Panc1 (cell line): ENCODE measurements at places on chromosomes 13 and 19. TPM values are rescaled to one million over a fixed set of nuclear protein-coding genes. Genes with fewer than 3 reads are reported as not detected.

GRCh38 chr19:7772752-7773291, 9.8 kb downstream of the CLEC4M start:
- DNase-seq: no peak

DNA sequence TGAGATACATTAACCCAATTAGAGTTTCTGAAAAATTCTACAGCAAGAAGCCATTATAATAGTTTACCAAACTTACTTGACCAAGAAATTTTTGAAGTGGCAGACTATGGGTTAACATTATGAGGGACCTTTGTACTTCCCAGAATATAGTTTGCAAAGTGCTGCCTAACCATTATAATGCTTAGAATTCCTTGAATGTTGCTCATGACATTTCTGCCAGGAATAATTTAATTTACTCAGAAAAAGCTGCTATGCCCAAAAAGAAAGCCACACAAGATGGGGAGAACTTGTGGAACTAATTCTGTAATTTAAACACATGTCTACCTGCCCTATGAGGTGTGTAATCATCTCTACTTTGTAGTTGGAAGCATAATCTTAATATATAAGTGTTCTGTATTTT, 58.1 kb upstream of the MYCBP2 start:
- DNase-seq: no peak

GRCh38 chr19:39512988-39513387, 2.0 kb upstream of the SELENOV start:
- no peak for DNase-seq

DNA sequence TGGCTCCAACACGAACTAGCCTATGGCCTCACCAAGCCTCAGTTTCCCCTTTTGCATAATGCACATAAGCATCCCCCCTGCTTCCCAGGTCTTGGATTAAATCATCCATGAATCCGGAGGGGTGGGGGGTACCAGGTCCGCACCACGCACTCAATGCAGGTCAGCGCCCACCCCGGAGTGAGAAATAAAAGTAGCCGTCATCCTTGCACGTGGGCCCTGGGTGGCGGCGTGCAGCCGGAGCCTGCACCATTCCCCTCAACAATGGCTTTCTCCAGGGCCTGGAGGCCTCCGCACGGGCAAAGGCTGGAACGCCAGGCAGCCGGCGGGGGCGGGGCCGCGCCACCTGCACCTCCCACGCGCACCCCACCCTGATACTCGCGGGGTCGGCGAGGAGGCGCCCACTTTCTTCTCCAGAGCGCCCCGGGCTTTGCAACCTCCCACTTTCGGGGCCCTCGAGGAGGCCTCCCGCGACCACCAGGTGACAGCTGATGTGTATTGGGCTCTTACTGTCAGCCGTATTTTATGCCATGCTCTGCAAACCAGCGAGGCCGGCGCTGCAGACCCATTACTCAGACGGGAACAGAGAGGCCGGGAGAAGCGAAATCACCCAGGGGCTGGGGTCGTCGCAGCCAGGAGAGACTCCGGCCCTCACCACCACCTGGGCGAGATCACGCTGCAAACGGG, 767 bp upstream of the GADD45B start:
- DNase-seq: no peak

GRCh38 chr13:38662362-38662761, 24.5 kb upstream of the FREM2 start:
- no peak for DNase-seq

- DNase-seq: no peak
Measured at GRCh38 chr13:21882766-21883165, 211.9 kb downstream of the FGF9 start.

GRCh38 chr19:7641290-7642276, 4.7 kb downstream of the STXBP2 start:
- DNase-seq: no peak

DNA sequence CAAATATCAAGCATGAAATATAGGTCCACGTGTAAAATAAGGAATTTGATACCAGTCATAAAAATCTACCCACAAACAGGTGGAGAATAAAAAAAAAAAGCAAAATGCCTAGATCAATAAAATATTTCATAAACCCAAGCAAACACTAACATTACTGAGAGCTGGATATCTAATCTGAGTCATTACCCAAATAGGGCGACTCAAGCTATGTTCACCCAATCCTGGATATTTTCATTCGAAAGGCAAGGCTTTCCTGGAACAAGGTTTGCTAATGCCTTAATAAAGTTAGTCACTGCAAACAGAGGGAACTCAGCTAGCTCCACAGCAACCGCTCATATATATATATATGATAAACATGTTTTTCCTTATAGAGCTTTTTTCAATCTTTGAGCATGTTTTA, 33.5 kb upstream of the TM9SF2 start:
- DNase-seq: no peak

- no peak for DNase-seq
Measured at GRCh38 chr19:6272913-6273600, 6.7 kb downstream of the MLLT1 start.

DNA sequence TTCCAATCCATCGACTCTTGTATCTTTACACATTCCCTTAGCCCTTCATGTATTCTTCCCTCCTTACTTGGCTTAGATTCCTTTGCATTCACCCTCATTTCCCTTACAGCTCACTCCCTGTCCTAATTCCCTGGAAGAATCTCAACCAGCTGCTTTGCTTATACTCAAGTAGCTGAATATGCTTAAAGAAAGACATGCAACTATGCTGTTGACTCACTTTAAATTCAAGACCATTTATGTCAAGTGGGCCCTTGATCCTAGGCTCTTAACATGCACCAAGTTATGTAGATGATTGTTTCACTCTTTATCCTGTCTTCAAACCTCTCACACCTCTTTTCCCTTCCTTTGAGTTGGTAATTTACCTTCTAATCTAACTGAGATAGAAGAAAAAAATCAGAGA, 7.4 kb downstream of the CCDC122 start:
- DNase-seq: no peak

DNA sequence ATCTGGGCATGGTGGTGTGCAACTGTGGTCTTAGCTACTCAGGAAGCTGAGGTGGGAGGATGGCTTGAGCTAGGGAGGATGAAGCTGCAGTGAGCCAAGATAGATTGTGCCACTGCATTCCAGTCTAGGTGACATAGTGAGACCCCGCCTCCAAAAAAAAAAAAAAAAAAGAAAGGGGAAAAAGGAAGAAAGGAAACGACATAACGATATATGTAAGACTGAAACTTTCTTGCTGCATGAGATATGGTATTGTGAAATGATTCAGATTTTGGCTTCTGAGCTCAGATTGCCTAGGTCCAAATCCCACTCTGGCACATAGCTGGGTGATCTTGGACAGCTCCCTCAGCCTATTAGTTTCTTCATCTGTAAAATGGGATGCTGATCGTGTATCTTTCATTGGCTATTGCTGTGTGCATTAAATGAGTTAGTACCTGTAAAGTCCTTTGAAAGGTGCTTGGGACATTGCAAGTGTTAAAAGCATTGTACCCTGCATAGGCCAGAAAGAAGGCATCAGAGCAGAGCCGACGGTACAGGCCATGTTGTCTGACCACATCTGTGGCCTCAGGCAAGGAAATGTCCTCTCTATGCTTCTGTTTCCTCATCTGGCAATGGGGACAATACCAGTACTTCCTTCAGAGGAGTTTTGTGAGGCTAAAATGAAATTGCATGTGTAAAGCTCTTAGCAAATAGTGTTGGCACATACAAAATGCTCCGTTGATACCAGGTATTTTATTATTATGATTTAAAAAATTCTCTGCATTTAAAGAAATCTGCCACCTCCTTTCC, 32.6 kb upstream of the SLC46A3 start:
- no peak for DNase-seq

DNA sequence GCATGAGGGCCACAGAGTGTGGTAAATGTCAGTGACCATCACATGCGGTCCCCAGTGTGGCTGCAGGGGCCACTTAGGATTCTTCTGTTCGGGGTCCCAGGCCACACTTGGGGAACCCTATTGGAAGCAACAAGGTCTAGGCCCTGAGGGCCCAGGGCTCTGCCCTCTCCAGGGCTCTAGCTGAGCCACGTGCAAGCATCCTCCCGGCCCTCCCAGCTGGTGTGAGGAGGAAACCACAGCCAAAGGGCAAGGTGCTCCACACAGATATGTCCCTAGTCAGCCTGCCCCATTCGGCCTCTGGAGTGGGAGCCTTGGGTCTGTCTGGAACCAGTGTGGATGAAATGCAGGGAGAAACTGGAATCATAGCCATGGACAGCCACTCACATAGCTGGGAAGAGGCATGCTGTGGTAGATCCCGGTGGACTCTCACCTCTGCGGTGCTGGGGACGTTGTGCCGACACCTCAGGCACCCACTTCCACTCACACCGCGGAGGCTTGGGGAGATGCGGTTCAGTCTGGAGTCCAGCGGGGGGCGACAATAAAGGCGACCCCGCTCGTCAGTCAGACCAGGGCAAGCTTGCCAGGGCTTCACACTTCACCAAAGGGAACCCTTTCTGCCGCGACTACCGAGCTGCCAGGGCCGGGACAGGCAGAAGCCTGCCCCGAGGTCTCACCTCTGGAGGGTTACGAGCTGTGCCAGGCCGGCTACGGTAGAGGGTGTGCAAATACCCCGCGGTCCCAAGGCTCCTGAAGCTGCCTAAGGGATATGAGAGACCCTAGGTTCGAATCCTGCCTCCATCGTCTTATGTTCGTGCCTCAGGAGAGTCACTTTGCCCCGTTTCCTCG, 4.3 kb upstream of the ZNF497 start:
- no peak for DNase-seq

GRCh38 chr19:55305491-55305890, 19.6 kb downstream of the TMEM150B start:
- no peak for DNase-seq

- DNase-seq: no peak
Measured at GRCh38 chr13:80901111-80901510, 560.2 kb upstream of the SPRY2 start.

GRCh38 chr13:23637829-23638228, 67.6 kb downstream of the TNFRSF19 start:
- no peak for DNase-seq

DNA sequence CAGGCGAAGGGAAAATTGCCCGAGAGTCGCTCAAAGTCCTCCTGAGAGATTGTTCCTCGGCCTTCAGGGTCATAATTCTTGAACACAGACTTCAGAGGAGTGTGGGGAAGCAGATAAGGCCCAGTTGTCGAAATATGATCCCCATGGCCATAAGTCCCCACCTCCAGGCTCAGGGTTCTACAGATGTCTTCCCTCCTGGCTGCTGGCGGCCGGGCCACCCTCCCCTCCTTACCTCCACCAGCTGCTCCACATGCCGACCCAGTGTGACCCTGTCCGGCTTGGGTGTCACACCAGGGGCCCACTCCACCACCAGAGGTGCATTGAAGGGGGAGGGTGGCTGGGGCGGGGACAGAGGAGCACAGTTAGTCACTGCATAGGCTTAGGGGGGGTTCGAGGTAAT, 10.1 kb downstream of the FAM98C start:
- DNase-seq: no peak

DNA sequence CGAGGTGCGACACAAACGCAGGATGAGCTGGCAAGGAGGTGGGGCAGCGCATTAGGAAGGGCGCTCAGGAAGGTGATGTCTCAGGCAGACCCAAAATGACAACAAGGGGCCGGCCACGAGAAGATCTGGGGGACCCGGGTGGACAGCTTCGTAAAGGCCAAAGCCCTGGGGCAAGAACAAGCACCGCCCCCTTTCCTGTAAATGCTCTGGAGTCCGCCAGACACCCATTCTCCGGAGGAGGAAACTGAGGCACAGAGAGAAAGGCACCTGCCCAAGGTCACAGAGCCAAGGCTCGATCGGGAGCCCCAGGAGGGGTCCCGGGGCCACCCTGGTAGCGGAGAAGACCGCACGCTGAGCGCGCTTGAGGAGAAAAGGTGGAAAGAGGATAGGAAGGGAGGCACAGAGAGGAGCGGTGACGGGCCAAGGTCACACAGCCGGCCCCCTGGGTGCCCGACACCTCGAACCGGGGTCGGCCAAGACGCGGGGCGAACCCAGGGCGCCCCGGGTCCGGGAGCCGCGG, 571 bp downstream of the SAFB2 start:
- DNase-seq: no peak

DNA sequence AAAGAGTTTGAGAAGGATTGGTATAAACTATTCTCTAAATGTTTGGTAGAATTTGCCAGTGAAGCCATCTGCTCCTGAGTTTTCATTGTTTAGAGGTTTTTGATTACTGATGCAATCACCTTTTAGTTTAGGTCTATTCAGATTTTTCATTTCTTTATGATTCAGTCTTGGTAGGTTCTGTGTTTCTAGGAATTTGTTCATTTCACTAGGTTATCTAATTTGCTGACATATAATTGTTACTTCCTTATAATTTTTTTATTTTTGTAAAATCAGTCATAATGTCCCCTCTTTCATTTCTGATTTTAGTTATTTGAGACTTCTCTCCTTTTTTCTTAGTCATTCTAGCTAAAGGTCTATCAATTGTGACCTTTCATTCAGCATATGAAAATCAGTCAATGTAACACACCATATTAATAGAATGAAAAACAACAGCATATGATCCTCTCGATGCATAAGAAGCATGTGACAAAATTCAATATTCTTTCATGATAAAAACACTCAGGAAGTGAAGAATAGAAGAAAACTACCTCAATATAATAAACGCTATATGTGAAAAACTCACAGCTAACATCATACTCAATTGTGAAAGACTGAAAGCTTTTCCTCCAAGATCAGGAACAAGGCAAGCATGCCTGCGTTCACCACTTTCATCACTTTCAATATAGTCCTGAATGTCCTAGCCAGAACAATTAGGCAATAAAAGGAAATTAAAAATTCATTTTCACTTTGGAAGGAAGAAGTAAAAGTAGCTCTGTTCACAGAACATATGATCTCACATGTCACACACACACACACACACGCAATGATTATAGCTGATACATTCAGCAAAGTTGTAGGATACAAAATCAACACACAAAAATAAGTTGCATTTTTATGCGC, 149.1 kb downstream of the COG6 start:
- DNase-seq: no peak

DNA sequence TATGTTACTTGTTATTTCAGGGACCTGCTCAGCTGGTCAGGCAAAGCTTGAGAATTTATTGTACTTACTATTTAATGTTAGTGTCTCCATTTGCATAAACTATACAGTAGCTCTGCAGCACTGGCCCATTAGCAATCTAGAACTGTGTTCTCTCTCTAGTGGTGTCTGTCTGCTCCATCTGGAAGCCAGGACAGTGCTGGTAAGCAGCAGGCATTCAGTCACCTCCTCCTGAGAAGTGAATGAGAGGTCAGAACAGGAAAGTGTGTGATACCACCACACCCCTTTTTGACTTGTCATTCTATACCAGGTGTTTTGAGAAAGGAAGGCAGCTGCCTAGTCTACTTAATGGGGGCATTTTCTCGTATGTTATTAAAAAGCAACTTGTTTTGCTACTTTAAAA, 3.9 kb downstream of the COG3 start:
- DNase-seq: no peak

GRCh38 chr19:42088471-42089190, 12.7 kb downstream of the ZNF574 start:
- no peak for DNase-seq

Gene IFNL1
- total RNA-seq: 0.57 TPM

Gene SPC24
- total RNA-seq: 50.6 TPM

Gene GRIN2D
- total RNA-seq: 6.2 TPM

Gene PHLDB3
- total RNA-seq: 6.7 TPM

Gene LENG9
- total RNA-seq: 5.1 TPM

Gene APOC4
- total RNA-seq: not detected

Gene OR1M1
- total RNA-seq: not detected

Gene C19orf25
- 34.7 TPM for total RNA-seq

Gene LGALS14
- not detected for total RNA-seq

Gene OR7D2
- not detected for total RNA-seq
